CD4-positive, alpha-beta T cell (primary cell): ENCODE measurements at places on chromosomes 5 and 9.

DNA sequence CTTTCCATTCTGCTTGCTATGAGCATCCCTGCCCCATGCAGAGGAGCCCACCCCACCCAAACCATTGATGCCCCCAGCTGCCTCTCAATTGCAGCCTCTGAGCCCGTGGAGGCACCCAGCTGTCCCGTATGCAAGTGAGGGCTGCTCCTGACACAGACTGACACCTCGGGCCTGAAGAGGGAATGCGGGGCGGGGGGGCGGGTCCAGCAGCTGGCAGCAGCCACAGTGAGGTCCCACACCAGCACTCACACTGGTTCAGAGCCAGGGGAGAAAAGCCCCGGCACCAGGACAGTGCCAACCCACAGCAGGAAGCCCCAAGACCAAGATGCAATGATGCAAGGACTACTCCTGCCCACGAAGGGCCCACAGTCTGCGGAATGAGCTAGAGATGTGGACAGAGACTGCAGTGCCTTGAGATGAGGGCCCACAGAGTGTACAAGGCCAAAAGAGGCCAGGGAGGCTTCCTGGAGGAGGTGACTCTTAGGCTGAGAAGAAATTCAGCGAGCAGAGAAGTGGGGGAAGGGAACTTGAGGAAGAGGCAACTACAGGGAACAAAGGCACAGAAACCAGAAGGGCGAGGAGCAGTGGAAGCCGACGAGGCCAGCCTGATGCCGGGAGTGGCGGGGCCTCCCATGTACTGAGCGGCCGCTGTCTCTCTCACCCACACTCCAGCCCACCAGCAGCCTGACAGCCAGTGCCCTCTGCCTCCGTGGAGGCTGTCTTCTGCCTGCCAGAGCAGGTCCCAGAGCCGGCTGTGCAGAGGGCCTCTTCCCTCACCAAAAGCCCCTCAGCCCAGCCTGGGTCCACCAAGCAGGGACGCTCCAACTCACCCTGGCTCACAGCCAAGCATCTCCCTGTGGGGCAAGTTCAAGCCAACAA, 9.2 kb downstream of the EEIG1 start:
- DNase-seq: no peak

DNA sequence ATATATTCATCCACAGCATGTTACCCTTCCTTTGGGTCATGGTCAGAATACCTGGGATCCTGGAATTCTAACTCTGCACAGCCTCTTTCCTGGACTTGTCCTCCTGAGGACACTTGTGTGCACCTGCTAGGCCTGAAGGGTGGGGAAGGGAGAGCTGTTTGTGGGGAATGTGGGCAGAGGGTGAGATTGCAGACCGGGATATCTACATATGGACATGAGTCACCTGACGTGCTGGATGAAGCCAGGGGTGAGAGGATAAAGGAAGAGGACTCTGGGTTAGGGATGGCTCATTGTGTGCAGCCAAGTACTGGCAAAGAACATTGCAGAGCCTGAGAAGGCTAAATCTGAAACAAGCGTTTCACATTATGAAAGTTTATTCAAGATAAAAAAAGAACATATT, 241.4 kb upstream of the RPS23 start:
- DNase-seq: no peak

DNA sequence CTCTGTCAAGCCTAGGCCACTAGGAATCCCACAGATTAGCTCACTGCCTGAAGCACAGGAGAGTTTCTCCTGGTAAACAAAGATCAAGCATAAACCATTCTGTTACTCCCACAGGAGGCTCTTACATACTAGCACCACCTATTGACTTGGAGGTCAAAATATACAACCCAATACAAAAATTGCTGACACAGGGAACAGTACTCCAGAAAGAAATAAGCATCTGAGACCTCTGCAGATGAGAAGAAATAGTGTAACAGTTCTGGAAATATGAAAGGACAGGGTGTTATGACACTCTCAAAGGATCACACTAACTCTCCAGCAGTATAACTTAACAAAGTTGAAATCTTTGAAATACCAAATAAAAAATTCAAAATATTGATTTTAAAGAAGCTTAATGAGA, 269.6 kb upstream of the ARRDC3 start:
- DNase-seq: no peak

DNA sequence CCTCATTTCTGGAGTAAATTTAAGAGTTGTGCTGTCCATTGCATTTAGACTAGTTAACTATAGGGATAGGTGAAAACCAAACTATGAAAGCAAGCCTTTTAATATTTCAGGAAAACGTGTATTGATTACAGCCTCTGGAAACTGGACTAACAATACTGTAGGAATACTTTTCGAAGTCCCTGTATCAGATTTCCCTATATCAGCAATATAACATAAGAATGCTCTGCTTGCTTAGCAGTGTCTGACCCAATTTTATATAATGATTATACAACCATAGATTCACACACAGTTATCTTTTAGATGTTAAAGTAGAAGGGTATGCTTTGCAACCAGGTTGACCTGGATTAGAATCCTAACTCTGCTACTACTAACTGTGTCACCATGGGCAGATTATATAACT, 203.1 kb downstream of the WDR70 start:
- DNase-seq: no peak

DNA sequence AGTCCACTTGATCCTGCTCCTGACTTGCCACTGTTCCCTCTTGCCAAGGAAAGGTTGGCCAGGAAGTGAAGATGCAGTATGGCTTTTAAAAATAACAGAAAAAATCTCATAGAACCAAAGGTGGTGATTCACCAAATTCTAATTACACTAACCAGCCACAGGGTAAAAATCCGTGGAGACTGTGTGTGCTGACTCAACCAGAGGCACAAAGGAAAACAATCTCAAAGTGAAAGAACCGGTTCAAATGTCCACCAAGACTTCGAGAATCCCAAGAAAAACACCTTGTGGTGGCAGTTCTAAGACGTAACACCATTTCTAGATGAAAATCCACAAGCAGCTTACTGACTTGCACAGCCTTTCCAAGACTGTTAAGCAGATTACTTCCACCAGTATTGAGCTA, 279.1 kb downstream of the TLE1 start:
- no peak for DNase-seq

DNA sequence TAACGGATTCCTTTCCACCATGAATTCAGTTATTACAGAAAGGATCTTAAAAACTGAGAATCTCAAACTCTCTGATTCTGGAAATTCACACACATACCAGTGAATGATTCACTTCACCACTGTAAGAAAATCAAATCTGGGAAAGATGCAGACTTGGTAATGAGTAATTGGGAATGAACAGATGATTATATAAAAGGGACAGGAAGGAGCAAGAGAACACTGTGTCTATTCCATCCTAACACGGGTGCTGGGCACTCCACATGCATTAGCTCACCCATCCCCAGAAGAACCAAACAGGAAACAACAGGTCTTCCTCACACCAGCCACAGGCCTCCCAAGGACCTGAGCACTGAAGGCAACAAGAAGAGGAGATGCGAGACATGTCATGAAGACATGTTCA, 74.8 kb upstream of the ZNF622 start:
- no peak for DNase-seq

- DNase-seq: no peak
These were observed 69.8 kb downstream of the ANKH start for GRCh38 chr5:14801792-14802191.

DNA sequence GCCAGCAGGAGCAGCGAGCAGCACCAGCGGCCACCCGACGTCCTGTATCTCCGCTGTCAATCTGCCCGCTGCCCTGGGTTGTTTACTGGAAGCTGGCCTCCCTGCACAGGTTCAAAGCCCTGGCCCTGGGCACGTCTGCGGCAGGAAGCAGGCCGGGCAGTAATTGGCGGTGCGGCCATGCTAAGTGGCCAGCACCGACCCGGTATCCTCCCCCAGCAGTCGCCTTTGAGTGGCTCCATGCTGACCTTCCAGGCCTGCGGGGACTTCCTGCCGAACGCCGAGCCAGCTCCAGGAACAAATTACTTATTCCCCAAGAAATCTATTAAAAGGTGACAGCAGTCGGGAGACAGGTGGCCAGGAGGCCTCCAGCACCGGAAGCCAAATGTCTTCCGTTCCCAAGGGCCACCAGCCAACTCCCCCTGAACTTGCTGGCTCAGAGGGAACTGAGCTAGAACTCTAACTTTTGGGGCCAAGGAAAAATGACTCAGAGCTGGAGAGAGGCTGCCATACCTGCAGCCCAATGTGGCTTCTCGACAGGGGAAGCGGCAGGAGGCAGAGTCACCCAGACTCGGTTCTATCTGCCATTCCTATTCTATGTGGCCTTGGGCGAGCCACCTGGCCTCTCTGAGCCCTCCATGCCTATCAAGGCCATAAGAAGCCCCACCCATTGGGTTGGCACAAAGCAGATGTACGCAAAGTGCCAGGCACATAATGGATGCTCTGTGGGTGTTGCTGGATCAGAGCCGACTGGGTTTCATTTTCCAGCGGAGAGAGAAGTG, 13.7 kb upstream of the PSMB7 start:
- DNase-seq: no peak

DNA sequence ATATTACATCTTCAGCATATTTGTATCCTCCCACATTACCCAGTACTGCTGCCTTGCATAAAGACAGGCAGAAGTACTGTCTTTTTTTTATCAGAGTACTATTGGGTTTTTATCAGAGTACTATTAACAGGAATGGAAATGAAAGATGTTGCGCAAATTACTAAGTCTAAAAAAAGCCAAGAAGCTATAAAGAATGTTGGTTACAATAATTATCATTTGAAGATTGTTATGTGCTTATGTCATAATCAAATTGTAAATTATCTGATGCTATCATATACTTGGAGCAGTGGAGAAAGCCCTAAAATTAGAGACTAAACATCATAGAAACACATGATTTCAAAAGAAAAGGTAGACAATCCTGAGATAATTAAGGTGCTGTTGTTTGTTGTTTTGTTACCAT, 188.8 kb downstream of the CCDC192 start:
- DNase-seq: no peak

GRCh38 chr5:102764381-102765004, 9.4 kb downstream of the PAM start:
- no peak for DNase-seq

DNA sequence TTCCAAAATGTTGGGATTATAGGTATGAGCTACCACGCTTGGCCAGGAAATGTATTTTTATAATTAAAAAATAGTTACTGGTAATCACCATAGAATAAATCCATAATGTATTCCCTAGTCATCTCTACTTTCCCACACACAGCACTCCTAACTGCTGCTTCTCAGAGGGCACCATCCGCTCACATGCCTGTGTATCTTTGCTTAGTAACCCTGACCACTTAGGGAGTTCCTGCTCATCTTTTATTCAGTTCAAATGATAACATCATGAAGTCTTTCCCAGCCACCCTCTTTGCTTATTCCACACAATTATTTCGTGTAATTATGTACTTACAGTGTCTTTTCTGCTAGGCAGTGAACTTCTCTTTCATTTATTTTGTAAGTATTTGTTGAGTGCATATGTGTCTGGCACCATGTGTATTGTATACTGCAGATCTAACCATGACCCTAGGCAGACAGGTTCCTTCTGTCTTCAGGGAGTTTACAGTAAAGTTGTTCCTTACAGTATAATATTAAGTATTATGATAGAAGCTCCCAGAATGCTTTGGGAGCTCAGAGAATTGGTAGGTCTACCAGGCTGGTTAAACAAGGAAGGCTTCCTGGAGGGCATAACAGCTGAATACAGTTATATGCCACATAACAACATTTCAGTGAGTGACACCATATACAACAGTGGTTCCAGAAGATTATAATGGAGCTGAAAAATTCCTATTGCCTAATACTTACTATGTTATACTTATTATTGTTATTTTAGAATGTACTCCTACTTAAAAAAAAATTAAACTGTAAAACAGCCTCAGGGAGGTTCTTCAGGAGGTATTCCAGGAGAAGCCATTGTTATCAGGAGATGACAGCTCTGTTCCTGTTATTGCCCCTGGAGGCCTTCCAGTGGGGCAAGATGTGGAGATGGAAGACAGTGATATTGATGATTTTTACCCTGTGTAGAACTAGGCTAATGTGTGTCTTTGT, 39.2 kb downstream of the DCAF10 start:
- no peak for DNase-seq

DNA sequence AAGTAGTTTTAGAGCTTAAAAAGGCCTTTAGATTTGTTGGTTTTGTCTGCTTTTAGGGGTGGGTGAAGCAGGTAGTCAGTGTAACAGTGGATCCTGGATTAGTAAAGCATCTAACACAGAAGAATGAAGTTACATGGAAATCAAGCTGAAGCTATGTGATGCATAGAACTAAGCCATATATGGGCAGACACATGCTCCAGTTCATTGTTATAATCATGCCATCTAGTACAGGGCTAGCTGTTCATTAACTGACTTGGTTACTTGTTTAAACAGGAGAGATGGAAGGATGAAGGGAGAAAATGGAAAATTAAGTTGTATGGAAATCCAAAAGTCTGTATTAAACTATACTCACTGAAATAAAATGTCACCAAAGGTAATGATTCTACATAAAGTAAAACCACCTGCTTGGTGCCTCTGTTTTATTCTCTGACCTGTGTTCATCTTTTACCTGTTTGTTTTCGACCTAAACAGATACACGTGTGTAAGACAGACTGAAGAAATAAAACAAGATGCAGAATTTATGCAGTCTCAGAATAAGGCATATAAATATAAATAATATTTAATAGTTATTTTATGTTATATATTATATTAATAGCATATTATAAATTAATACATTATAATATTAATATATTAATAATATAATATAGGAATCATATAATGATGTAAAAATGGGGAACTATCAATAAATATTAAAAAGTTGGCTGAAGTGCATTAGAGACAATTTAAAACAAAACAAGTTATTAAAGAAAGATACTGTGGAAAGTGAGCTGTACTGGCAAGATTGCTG, 33.9 kb downstream of the MRPS30 start:
- DNase-seq: no peak

- DNase-seq: no peak
These were observed 19.0 kb upstream of the FAM169A start for GRCh38 chr5:74885170-74885569.

DNA sequence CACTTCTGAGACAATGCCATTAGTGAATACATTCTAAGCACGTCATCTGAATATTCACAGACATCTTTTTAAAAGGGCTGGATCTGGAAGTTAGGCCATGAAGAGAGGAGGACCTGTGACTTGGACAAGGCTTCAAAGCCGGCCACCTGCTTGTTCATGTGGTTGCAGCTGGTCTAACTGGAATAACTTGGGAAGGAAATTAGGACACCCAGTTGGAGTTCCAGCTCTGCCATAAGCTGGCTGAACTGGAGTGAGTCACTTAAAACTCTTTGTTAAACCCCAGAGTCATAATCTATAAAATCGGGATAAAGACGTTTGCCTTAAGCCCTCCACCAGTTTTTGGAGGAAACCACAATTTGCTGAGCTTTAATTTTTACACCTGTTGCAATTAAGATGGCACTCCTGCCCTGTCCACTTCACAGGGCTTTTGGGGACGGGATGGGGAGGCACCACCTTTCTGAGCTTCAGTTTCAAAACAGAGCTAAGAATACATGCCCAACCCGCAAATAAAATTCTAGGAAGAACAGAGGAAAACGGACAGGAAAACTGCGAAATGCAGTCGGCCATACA, 536 bp upstream of the STX17 start:
- DNase-seq: no peak

GRCh38 chr9:135338546-135338945, 141.0 kb upstream of the PPP1R26 start:
- DNase-seq: no peak

GRCh38 chr9:114076237-114077161, 1.6 kb downstream of the AMBP start:
- DNase-seq: no peak

- DNase-seq: no peak
These were observed 708.0 kb upstream of the GRAMD2B start for GRCh38 chr5:125715216-125715615.

GRCh38 chr5:33180900-33181299, 259.9 kb upstream of the TARS1 start:
- no peak for DNase-seq
